Sigmoid colon (tissue), 7 donors: ENCODE measurements at places on chromosomes 16 and 17.
A peak's percentile ranks its signal among the peaks of the same experiment; 100 is the strongest.

GRCh38 chr17:55735731-55736405 lies 13.2 kb upstream of the TMEM100 start:
- DNase-seq, result peak; percentile 69

DNA sequence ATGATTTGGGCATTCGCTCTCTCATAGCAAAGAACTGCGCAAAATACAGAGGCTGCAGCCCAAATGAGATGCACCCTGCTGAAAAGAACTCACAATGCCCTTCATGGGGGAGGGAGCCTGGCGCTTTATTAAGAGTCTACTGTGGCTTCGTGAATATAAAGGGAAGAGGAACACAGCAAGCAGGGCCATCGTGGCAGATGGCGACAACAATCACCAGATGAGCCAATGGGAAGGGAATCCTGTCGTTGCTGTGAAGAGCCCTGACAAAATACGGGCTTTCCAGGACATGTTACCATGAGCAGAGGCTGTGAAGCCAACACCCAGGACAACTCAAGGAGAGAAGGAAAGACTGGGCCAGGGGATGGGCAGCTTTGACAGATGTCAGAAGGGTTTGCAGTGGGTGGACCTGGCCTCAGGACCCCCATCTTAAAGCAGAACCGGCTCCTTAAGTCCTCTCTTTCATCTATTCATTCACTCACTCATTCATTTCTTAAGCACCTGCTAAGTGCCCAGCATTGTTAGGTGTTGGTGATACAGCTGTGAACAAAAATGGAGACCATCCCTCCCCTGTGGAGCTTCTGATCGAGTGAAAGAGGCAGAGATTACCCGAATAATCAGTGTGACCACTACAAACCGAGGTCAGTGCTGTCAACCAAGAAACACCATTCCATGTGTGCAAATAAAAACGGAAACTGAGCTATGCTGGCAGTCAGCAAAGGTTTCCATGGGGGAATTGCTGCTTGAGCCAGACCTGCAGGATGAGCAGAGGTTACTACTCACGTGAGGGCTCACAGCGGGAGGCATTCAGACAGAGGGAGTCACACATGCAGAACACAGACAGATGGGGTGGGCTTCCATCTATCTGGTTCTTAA lies 125.8 kb downstream of the DYNLRB2 start:
- no peak for DNase-seq

GRCh38 chr17:74637265-74637664 lies 13.7 kb upstream of the CD300E start:
- DNase-seq, result no peak

DNA sequence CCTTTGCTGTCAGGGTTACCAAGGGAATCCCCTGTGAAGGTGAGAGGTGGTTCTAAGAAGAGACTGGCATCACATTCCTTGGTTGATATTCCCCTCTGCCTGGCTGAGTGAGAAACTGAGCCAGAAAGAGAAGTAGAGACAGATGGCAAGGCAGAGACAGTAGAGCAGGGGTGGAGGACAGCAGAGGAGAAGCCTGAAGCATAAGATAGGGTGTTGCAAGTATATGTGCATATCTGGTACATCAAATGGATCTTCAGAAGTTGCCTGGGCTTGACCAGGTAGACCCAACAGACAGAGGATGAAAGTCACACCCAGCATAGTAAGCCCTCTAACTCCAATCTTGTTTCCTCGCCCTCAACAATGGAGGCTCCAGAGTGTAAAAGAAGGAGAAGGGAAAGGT lies 7.9 kb upstream of the THUMPD1 start:
- no peak for DNase-seq

DNA sequence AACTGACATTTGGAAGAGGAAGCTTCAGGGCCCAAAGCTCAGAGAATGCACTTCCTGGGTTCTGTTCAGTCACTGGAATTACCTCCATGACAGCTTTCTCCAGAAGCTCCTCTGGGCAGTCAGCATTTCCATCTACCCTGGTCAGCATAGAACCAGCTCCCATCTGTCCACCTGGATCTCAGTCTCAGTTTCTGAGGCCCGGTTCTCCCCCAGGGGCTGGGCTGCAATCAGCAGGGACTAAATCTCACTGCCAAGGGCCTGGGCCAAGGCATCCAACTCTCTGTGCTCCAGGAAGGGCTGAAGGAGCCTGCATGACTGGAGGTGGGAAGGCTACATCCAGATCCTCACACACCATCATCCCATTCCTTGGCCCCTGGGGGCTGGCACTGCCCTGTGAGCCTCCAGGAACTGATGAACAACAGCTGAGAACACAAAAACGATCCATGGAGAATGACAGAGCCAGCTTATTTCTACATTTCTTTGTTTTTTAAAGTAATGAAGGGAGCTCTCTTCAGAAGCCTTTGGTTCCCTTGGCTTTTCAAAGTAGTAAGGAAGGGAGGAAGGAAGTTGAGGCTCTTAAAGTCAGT lies 66.3 kb upstream of the MRTFB start:
- no peak for DNase-seq

- no peak for DNase-seq
Measured at GRCh38 chr17:7647018-7647417, 3.7 kb upstream of the ATP1B2 start.

DNA sequence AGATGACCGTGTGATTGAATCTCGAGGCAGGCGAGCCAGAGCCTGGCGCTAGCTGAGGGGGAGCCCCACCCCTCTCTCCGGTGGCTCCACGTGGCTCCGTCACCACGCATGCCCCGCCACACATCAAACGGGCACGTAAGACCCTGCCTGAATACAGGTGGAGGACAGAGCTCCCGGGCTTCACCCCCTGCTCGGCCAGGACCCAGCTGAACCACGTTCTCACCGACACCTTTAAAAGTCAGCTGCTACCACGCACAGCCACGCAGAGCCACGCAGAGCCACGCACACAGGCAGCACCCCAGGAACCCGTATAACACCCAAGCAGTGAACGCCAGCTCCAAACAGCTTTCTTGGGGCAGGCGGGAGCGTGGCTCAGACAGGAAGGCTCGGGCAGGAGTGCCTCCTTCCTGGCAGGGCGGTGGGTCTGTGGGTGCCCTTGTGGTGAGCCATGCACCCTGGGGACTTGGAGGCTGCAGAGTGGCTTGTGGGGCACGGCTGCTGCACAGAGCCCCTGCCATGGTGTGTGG lies 4.4 kb downstream of the TMEM204 start:
- DNase-seq, result no peak

DNA sequence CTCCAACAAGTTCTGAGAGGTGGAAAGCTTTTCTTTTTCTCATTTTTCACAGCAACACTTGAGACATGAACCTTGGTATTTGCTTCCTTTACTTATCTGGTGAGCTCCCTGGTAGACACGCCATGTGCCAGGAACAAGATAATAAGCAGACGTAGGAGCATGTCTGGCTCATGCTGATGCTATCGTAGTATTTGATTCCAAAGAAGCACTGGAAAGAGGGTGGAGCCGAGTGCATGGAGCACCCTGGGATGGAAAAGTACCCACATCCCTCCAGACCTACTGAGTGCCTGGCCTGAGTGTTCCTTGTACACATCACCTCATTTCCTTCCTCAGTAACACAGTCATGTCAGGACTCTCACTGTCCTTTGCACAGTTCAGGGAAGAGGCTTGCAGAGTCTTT lies 231.0 kb downstream of the CBLN1 start:
- peak; percentile 66 for DNase-seq

- no peak for DNase-seq
Measured at GRCh38 chr17:62180772-62181171, 115.7 kb upstream of the MED13 start.

- DNase-seq, result peak; percentile 49
Measured at GRCh38 chr16:55498101-55498500, 10.8 kb upstream of the LPCAT2 start.

GRCh38 chr17:16927641-16928321 lies 44.1 kb downstream of the TNFRSF13B start:
- DNase-seq, result peak; percentile 34

GRCh38 chr17:80961541-80962330 lies 29.9 kb upstream of the CHMP6 start:
- DNase-seq, result peak; percentile 86

DNA sequence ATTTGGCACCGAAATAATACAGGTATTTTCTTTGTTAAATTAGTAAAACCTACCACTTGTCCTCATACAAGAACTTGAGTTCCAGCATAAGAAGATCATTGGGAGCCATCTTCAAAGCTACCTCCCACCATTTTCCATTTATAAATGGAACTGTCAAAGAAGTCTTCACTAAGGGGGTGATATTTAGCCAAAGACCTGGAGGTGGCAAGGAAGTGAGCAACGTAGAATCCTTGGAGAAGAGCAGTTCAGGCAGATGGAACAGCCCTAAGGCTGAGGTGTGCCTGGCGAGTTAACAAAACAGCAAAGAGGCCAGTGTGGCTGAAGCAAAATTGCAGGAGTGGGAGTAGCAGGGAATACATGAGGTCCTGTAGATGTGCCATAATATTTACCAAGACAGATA lies 1.8 kb downstream of the KCNJ16 start:
- DNase-seq, result no peak

- DNase-seq, result no peak
Measured at GRCh38 chr17:37019117-37019740, 70.5 kb downstream of the AATF start.

DNA sequence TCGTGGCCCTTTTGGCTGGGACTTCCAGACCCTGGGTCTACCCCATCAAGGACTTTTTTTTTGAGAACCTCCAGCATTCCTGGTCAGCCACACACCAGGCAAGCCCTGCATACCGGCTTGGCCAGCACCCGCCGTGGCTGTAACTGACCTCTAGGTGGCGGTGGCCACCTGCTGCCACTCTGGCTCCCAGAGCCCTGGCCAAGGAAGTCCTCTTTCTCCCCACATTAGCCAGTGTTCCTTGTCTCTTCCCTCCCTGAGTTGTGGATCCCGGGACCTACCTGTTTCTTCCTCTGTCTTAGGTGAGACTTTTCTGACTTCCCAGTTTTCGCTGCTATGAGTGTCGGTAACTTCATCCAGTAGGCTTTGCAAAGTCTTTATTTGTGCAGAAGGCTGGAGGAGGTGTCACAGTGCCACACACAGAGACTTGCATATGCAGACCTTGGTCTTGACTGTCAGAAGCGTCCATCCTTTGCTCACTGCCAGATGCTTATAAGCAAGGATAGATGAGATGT lies 348.3 kb downstream of the CPPED1 start:
- DNase-seq, result no peak

DNA sequence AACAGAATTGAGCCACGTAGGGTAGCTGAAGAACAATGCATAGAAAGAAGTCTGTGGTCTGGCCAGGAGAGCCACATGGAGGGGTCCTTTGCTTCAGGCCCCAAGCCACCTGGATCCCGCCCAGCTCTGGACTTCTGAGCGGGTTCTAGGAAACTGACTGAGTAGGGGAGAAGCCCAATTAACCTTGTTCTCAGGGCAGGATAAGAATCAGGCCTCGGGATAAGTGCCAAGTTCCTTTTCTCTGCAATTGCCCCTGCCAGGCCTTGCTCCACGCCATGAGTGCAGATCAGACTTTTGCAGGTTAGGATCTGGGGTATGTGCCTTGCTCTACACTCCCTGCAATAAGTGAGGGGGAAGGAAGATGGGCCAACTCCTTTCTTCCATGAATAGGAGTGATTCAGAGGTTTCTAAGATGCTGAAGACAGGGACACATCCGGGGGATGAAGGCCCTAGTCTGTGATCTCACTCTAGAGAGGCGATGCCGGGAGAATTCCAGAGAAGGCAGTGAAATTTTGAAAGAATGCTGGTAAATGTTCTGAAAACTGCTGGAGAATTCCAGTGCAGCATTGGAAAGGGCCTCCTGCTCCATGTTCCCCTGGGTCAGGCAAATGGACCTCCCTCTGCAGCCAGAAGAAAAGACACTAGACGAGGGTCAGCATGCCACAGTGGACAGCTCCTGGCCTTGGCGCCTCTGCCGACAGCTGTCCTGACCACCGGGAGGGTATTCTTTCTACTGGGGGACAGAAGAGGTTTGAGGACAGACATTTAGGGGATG lies 5.8 kb downstream of the NEUROD2 start:
- no peak for DNase-seq

DNA sequence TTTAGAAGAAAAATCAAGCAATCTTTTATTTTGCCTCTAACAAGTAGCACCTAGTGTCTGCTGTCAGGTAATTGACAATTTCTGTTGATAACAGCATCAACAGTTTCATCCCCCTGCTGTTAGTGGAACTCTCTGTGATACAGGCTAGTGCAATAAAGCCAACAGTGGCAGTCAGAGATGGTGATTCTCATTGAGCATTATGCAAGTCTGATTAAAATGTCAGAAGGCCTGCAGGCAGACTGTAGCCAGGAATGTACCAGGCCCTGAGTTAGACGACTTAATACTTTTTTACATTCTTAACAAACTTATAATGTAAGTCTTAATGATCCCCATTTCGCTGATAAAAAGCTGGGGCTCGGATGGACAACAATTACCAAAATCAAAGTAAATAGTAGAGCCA lies 14.6 kb downstream of the CYLD start:
- no peak for DNase-seq

- DNase-seq, result peak; percentile 87
Measured at GRCh38 chr16:84823484-84823883, 3.7 kb downstream of the CRISPLD2 start.

GRCh38 chr17:32192379-32192778 lies 50.1 kb downstream of the RHOT1 start:
- no peak for DNase-seq

- no peak for DNase-seq
Measured at GRCh38 chr16:53912155-53912554, 208.2 kb downstream of the FTO start.

GRCh38 chr16:77596261-77596660 lies 126.1 kb upstream of the NUDT7 start:
- DNase-seq, result no peak

DNA sequence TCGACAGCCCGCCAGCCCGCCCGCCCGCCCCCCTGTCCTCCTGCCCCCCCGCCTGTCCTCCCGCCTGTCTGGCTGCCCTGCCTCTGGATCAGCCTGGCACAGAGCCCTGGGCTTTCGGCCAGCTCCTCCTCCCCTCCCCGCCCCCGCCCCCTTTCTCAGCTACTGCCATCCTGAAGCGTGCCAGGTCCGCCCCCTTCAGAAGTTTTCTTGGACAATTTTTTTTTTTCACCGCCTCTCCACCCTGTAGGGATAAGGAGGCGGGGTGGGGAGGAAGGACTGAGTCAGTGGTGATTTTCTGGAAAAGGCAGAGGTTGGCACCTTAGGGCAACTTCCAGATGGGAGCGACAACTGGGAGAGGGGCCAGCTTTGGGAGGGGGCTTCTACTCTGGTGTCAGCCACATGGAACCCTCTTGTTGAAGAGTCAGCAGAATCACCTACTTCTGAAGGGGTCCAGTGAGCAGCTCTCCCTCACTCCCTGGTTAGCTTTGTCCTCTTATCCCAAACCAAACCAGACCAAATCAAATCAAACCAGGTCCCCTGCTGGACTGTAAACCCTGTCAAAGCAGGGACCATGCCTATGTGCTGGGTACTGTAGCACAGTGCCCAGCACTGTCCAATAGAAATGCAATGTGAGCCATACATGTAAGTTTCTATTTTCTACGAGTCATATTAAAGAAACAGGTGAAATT lies 19.7 kb downstream of the IGF2BP1 start:
- no peak for DNase-seq

GRCh38 chr17:80981062-80981902 lies 10.4 kb upstream of the CHMP6 start:
- no peak for DNase-seq

- no peak for DNase-seq
Measured at GRCh38 chr16:65125322-65125721, 3.5 kb upstream of the CDH11 start.
